Stimulated activated CD8-positive, alpha-beta memory T cell treated with anti-CD3 and anti-CD28 coated beads, Interleukin-4, amount 100 ng/mL, for 1 hour (primary cell): ENCODE measurements at places on chromosomes 7 and 10.

GRCh38 chr10:66321723-66322665, 603.8 kb upstream of the LRRTM3 start:
- DNase-seq = no peak

GRCh38 chr7:65951837-65952578, 30.0 kb downstream of the GUSB start:
- no peak for DNase-seq

- DNase-seq = no peak
Measured at GRCh38 chr7:98130959-98131358, 24.3 kb downstream of the LMTK2 start.

DNA sequence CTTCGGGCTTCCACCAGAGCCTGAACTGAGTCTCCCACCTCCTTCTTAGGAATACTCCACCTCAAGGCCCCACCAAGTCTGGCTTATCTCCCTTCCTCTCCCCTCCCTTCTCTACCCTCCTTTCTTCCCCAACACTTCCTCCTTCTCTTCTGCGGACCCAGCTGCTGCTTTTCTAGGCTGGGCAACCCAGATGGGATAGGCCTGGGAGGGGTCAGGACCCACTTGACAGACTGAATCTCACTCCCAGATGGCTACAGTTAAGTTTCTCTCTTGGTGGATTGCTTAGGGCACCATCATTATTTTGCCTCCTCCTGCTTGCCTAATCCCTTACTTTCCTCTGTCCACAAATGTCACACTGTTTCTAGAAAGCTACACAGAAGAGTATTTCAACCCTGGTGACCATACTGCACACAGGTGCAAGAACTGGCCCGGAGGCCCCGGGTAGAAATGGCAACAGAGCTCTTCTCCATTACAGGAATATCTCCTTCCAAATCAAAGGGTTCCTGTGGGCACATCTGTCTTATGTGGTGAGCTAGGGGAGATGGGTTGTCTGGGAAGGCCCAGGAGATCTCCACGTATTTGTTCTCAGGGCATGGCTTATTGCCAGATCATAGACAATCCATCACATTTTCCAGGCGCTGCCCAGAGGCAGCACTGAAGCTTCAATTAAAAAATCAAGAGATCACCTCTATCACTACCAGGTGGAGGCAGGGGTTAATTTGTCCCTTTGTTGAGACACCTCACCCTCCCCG, 5.1 kb upstream of the HOXA11 start:
- no peak for DNase-seq

- no peak for DNase-seq
Measured at GRCh38 chr7:33705333-33705833, 200.0 kb upstream of the BMPER start.

DNA sequence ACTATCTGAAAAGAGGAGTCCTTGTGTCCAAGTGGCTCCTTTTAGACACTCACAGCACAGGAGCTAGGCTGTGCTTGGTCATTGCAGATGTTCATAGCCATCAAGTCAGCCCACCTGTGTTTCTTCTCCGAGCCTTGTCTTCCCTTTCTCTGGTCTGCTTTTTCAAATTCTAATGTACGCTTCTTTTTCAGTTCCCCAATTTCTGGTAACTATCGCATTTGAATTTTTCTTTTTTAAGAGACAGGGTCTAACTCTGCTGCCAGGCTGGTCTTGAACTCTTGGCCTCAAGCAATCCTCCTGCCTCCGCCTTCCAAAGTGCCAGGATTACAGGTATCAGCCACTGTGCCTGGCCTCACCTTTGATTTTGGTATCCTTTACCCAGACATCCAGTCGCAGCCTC, 18.9 kb downstream of the APBB1IP start:
- DNase-seq = no peak

DNA sequence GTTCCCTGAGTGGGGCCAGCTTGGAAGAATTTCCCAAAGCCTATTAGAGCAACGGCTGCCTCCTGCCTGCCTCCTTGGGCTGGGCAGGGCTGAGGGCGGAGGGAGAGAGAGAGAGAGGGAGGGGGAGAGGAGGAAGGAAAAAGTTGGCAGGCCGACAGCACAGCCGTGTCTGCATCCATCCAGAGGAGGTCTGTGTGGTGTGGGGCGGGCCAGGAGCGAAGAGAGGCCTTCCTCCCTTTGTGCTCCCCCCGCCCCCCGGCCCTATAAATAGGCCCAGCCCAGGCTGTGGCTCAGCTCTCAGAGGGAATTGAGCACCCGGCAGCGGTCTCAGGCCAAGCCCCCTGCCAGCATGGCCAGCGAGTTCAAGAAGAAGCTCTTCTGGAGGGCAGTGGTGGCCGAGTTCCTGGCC, at the start of gene AQP1:
AQP1 (plus strand) TSS at position 293 of the 409 bp plus-strand sequence; CDS start at position 350, 57 bp downstream.
- no peak for DNase-seq

DNA sequence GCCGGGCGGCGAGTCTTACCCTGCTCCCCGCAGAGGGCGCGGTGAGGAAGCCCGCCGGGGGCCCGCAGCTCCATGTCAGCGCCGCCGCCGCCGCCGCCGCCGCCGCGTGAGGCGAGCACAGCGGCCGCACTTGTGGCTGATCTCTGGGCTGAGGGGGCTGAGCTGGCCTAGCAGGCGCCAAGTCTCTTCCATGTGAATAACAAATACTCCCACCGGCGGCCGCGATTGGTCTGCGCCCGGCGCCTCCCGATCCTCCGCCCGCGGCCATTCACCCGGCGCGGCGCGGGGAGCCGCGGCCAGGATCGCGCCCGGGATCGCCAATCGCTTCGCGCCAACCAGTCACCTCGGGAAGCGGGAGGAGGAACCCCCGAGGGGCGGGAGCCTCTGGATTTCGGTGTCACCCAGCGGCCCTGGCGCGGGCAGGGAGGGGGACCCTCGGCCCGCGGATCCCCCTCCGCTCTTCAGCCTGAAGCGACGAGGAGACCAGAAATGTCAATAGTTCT, at the start of gene GRM8:
GRM8 (minus strand) TSS at position 164 of the 503 bp plus-strand sequence.
- no peak for DNase-seq

DNA sequence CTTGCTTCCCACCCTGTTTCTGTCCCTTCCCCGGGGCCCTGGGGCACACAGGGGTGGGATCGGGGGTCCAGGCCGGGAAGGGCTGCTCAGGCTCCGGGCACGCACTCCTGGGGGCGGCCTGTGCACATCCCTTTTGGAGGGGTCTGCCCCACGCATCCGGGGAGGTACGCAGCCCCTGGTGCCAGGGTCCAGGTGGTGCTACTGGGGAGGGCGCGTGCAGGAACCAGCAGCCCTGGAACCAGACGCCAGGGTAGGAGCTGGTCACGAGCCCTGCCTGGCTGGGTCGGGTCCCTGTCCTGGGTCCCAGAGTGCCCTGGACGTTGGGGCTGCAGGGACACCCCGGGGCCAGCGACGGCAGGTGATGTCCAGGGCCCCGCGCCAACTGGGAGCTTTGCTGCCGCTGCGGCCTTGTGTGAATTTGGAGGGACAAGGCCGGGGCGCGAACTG, 53.4 kb downstream of the GLRX3 start:
- no peak for DNase-seq

DNA sequence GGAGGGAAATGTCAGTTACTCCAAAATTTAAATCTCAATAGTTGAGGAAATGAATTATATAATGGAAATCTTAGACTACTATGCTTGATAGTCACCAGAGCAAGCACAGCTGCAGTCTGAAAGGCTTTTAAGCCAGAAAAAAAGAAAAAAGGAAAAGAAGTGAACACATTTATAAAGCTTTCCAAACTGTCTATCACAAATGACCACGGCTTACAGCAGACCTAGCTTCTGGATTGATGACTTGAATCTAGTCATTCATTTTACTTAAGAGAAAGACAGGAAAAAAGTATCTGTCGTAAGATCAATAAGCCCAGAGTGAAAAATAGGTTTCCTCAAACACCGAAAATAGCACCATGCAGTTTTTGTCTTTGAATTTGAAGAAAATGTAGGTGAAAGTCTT, 67.9 kb upstream of the OGDHL start:
- no peak for DNase-seq

GRCh38 chr7:94874036-94874785, 33.2 kb upstream of the PPP1R9A start:
- DNase-seq = no peak

GRCh38 chr7:75658802-75659201, 79.9 kb downstream of the HIP1 start:
- no peak for DNase-seq

DNA sequence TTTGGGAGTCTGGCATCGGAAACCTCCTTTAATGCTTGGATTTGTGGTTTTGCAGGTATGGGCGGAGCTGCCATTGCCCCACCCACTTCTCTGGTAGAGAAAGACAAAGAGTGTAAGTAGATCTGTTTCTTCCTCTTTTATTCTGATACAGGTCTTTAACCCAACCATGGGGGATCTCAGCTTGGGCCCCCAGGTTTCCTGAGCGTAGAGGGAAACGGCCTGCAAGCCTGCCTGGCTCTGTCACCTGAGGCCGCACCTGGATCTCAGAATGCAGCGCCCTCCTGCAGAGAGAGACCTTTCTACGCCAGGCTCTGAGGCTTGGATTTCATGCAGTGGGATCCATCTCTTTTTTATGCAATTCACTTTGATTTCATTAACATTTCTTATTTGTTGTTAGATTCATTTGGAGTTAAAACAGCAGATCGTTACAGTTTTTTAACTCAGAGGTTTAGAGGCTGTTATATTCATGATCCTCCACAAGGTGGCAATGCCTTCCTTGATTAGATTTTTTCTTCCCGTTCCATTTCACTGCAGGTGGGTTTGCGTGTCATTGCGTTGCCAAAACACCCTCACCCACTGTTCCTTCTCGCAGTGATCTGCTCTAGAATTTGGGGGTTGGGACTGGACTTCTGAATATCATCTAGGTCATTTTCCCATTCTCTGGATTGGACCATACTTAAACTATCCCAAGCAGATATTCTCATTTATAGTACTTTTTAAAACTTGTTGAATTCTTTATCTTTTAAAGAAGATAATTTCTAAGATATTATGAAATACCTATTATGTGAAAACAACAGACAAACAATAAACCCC, 20.0 kb downstream of the RBM17 start:
- no peak for DNase-seq

DNA sequence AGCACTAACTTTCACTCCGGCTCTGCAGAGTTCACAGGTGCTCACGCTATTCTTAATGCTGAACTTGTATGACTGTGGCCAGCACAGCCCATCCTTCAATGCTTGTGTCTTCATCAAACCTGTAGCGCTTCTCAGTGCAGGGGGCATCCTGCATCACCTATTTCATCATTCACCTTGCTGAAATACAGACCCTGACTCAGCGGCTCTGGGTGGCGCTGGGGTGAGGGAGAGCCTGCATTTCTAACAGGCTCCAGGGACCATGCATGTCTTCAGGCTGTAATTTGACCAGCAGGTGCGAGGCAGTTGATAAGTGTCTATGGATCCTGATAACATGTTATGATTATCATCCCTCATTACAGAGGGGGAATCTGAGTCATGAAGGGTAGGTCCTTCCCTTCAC, 89.3 kb downstream of the VOPP1 start:
- DNase-seq = no peak

DNA sequence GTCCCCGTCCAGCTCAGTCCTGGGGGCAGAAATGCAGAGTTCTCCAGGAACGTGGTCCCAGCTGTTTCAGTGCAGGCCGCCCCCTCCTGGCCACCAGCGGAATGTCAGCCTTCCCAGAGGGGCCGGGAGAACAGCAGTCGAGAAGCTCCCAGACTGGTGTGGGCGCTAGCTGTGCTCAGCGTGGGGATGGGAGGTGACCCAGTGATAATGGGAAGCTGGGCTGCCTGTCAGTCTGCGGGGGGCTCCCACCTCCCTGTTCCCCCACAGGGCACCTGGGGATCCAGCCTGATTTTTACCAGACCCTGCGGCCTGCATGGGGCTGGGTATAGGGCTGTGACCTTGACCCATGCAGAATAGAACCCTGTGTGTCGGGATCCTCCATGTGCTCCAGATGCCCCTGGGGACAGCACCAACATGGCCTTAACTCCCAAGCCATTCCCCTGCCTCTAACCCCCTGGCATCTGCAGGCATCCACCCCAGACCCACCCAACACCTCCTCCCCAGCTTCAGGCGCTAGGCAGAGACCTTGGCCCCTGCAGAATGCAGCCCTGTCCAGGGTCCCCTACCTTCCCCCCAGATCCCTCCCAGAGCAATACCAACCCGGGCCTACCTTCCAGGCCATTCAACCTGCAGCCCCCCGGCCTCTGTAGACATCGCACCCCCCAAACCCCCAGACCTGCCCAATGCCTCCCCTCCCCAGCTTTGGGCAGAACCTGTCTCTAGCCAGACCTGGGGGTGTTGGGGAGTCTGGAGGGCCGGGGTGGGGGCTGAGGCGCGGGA, 880 bp upstream of the ELN start:
- peak; percentile 39 for DNase-seq

- no peak for DNase-seq
Measured at GRCh38 chr7:30285536-30286284, 1.3 kb downstream of the ZNRF2 start.

- no peak for DNase-seq
Measured at GRCh38 chr10:113347508-113347907, 205.3 kb upstream of the HABP2 start.

DNA sequence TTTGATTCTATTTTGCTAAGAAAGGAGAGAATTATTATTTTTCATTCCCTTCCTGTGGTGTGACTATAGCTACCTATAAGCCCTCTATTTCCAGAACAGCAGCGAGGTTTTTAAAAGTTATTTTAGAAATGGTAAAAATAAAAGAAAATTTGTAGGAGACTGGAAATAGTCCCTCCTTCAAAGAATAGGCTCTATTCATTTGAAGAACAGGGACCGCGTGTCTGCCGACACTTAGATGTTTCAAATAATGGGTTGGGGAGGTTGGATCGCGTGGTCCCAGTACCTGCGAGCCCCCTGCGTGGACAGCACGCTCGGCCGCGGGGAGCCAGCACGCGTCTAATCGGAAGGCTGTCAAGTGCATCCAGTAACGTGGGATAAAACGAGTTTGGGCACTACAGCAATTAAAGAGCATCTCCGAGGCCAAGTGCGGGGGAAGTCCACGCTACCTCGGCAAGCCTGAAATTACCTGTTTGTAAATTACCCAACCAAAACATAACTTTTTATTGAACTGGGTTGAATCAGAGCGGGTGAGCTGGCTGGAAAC, 1.0 kb downstream of the CACNA2D1 start:
- no peak for DNase-seq

DNA sequence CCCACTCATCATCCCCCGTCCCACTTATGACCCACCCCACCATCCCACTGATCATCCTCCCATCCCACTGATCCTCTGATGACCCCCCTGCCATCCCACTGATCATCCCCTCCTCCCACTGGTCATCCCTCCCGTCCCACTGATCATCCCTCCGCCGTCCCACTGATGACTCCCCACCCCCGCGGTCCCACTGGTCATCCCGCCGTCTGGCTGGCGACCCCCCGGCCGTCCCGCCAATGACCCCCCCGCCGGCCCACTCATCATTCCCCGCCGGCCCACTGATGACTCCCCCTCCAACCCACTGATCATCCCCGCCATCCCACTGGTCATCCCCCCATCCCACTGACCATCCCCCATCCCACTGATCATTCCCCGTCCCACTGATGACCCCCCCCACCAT, 161.1 kb downstream of the GRM8 start:
- DNase-seq = no peak
